ENCODE measurements at places on chromosomes 6 and 20.

DNA sequence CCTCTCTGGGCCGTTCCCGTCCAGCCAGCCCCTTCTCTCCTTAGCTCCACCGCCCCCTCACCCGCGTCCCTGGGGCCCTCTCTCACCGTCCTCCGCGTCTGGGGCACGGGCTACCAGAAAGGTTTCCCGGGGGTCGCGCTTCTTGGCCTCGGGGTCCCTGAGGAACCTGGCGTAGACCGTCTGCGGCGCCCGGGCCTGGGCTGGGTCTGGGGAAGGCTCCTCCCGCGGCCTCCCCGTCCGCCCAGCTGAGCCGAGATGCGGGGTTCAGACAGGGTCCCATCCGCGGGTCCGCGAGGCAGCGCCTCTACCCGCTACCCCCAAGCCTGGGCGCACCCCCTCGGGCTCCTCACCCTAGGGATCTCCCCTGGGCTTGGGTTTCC lies 1.1 kb downstream of the TULP1 start:
- DNase-seq, result no peak

DNA sequence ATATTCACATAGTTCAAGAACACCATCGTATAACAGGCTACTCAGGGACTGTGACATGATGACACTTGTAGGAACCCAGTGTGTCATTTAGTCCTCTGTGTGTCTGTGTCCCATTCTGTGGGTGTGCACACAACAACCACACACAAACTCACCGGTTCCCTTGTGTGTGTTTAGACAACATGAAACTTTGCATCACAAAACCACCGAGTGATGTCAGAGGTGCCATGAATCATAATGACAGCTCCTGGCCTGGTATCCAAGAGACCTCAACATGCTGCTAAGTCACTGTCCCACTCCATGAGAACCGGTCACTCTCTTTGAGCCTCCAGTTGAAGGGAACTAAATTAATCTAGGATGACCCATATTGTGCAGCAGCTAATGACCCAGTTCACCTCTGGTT lies 421.3 kb downstream of the PREX1 start:
- no peak for DNase-seq

DNA sequence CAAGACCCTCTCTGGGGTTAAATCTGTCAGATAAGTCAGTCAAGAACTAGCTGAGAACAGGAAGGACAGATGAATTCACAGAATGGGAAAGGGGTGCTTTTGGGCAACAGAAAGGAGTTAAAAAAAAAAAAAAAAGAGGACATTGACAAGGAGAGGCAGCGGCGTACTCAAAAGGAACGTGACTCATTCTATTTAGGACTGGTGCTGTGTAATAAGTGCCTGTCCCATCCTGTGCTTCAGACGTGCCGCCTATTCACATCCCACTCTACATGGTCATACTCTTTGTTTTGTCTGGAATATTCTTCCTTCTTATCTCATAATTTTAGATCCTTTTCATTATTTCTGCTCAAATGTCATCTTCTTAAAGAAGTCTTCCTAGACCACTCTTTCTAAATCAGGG lies 101.1 kb upstream of the EMILIN3 start:
- no peak for DNase-seq

- DNase-seq, result no peak
These were observed 762 bp downstream of the SIRPB1 start for GRCh38 chr20:1618954-1619540.

- no peak for DNase-seq
These were observed 6.5 kb upstream of the ZSCAN9 start for GRCh38 chr6:28218312-28219248.

- DNase-seq, result no peak
These were observed 13.0 kb downstream of the KDM1B start for GRCh38 chr6:18168264-18168663.

DNA sequence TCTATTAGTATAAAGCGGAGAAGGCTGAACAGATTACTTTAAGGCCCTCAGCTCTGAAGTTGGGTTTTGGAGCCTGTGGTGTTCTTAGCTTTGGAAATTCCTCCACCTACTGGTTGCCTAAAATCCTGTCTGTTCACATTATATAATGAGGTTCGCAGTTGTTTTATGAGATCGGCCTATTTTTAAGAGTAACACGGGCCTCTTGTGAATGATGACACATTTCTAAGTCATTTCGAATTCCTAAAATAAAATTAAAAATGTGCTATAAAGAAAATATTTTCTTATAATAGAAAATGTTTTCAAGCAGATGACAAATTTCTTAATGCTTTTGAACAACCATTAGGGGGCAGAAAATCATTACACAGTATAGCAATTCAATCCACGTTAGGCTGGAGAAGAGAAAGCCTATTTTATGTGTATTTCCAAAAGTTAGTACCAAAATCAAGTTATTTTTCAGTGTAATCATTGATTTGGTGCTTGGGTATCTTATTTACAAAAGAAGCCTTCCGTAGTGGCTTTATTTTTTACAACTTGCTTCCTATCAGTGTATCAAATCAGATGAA lies 15.8 kb upstream of the FAM8A1 start:
- no peak for DNase-seq

DNA sequence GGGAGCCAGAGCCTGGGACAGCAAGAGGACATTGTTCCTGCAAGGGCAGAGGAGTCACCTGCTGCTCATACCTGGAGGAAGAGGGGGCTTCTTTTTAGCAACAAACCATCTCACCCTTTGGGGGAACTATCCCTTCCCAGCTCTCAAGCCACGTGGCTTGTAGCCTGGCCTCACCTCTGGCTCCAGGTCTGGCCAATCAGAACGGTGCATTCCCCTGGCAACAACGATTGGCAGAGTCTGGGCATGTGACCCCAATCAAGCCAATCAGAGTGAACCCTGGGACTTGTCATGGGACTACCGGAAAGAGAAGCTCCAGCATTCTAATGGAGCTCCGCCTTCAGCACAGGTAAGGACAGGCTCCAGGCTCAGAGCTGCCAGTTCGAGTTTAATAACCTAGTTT lies 33.6 kb downstream of the KCNB1 start:
- no peak for DNase-seq

GRCh38 chr6:142183351-142183750 lies 36.3 kb downstream of the VTA1 start:
- DNase-seq, result no peak

- DNase-seq, result no peak
These were observed 1235.7 kb upstream of the MAP3K7 start for GRCh38 chr6:91822581-91822980.

- no peak for DNase-seq
These were observed 21.4 kb upstream of the ULBP3 start for GRCh38 chr6:150090328-150090727.

DNA sequence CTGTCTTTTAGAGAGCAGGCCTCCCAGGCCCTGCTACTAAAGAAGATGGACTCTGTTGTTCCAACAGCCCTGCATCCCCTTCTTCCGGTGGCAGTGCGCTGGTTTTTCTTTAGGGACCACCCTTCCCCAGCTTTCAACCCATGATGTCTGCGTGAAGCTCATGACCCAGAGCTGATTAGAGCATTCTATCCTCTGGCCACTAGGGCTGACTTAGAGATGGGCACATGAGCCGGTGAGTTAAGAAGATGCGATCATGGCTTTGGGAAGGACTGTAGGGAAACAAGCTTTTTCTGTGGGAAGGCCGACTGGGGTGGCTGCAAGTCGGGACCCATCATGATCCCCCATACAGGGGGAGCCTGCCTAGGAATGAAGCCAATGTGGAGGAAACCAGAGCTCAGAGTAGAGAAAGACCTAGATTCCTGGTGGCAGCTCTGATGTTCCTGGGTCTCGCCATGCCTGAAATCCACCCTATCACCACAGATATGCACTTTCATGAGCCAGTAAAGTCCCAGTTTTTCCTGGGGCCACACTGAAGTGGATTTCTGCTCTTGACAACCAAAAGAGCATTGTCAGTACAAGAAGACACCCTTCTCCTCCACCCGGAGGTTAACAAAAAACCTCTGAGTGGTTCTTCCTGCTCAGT lies 29.1 kb upstream of the STX16 start:
- DNase-seq, result no peak

- DNase-seq, result no peak
These were observed 343.8 kb downstream of the SYNE1 start for GRCh38 chr6:152293404-152293803.

DNA sequence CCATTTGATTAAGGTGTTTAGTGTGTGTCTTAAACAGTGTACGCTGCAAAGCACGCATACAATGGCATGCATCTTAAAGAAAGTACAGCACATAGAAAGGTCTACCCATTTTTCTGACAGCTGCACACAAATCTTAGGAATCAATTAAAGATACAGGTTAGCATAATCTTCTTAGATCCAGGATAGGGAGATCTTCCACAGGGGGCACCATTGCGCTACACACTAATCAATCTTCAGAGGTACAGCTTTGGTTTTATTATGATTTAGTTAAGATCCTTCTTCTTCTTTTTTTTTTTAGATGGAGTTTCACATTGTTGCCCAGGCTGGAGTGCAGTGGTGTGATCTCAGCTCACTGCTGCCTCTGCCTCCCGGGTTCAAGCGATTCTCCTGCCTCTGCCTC lies 63.7 kb upstream of the BEND3 start:
- no peak for DNase-seq

DNA sequence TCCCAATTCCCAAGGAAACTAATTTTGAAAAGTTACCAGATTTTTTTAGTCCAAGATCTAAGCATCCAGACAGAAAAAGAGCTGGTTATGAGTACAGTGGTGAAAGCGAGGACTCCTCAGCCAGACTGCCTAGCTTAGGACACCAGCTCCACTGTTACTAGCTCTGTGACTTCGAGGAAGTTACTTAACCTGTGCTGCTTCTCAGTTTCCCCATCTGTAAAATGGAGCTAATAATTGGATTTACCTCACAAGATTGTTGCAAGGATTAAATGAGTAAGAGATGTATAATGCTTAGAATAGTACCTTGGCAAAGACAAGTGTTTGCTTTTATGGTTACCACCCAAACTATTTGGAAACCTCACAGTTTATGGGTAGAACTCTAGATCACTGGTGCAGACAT lies 1.1 kb downstream of the NT5DC1 start:
- DNase-seq, result no peak

DNA sequence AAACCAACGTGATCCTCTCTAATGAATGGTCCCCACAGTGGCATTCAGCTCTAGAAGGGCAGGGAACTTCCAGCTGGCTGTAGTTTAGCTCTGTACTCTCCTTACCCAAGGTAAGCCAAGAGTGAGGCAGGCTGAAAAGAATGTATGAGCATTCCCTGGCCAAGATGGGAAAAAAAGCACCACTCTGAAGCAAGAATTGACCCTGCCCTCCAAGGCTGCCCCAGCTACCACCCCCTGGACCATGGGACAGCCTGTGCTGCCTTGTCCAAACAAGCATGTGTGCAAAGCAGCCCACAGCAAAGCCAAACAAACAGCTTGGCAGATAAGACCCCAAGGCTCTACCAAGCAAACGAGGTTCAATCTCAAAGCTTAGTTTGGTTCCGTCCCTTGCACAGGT lies 73.9 kb downstream of the GFOD1 start:
- DNase-seq, result no peak

DNA sequence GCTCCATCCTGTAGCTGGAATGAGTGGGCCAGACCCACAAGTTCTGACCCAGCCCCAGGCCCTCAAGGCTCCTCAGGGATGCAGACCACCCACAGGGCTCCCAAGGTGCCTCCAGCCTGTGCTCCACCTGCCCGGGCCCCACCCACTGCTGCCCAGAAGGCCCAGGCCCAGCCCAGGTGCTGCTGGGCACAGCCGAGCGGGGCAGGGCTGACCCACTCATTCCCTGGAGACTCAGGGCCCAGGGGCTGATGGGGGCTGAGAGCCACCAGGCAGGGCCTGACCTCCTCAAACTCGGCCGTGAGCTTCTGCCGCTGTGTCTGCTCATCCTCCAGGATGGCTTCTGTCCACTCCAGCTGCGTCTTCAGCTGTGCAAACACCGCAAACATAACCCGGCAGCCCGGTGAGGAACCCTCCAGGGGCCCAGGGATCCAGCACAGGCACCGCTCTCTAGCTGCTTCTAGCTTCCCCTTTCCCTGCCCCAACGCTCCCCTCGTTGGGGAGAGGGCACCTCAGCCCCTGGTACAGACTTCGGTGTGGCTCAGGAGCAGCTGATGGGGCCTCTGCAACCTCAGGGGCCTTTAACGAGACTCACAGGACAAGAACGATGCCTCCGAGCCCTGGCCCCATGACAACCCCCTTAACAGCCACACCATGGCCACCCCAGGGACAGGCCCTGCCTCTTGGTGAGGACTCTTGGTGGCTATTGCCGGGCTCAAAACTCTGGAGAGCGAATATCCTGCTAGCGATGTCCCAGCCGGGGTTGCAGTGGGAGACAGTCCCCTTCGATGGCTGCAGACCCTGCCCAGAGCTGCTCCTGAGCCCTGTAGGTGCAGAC lies 46.0 kb downstream of the DSTN start:
- DNase-seq, result no peak

GRCh38 chr6:7155871-7156579 lies 48.3 kb downstream of the RREB1 start:
- no peak for DNase-seq

DNA sequence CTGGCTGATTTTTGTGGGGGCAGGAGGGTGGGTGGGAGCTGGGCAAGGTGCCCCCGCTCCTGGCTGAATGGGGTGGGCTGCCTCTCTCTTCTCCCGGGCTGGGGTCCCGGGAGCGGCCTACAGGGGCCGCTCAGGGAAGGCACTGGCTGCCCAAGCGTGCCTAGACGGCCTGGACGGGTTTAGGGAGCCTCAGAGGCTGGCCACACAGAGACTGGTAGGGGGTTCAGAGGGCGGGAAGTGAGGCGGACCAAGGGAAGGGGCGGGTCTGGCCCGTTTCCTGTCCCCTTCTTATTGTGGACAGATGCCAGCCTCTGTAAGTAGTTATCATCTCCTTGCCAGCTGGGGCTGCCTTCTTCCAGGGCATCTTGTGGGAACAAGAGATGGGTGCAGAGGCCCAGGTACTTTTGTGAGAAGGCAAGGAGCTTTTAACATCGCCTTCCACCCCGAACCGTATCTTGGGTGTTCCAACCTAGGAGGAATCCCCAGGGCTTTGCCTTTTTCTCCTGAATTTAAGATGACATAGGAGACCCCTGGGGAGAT lies 437 bp downstream of the CD40 start:
- no peak for DNase-seq

- DNase-seq, result no peak
These were observed 97.6 kb downstream of the MRPL14 start for GRCh38 chr6:44029444-44030185.

GRCh38 chr6:170443151-170443662 lies 109.9 kb downstream of the PSMB1 start:
- no peak for DNase-seq

DNA sequence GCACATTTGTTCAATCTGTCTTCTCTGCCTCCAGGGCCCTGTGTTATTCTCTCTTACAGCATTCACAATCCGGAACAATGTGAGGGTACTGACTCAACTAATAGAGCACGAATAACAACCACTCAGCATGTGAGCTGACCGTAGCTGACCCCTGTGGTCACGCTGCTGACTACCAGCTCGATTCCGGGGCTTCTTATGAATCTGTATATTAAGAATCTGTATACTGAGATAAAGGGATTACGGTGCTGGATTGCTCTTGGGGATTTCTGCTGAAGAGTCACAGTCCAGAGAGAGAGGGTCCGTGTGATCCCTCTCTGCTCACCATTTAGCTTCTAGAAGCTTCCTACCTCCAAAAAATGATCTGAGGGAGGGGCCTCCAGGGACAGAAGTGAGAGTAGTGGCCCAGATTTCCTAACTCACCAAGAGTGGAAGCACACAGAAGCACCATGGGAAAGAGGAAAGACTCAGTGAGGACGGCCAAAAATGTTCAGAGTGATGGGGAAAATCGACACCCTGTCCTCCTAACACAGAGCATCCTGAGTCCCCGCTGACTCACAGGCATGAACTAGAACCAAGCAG lies 156.2 kb downstream of the THBS2 start:
- no peak for DNase-seq

Data from stimulated activated CD8-positive, alpha-beta memory T cell treated with anti-CD3 and anti-CD28 coated beads, Interleukin-2, amount 100 ng/mL, for 1 hour (primary cell).